ENCODE measurements at places on chromosomes 2 and 18.

GRCh38 chr18:50079571-50080295, 115.2 kb downstream of the MYO5B start:
- peak; percentile 71 for DNase-seq

GRCh38 chr2:14552818-14553217, 79.7 kb upstream of the LRATD1 start:
- no peak for DNase-seq

DNA sequence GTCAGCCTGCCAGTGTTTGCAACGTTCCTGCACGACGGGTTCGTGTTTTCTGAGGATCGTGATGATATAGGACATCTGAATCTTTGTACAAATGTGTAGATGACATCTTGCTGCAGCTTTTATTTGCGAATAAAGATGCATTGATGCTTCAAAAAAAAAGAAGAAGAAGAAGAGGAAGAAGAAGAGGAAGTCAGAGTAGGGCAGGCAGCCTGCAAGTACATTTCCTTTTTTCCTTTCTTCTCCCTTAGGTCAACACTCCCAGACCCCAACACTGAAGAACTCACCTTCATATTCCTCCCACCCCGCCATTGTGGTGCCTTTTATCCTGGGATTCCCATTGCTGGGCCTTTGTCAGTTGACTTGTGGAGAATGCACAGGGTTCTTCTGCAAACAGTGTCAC, 91.5 kb downstream of the FHOD3 start:
- no peak for DNase-seq

DNA sequence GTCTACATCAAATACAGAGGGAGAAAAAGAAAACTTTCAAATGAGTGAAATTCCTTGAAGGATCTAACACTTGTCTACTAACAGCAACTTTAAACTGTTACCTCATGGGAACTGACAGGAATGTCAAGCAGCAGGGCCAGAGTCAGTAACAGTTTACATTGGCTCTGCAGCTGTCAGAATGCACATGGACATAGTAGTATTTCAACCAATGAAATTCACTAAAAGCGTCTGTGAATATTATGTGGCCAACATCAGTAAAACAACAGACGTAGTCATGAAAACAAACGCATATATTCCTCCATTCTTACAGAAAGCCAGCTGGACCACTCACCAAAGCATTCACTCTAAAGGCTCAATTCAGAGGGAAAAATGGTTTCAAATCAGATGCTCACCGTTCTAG, 79.3 kb upstream of the RNU4ATAC start:
- no peak for DNase-seq

DNA sequence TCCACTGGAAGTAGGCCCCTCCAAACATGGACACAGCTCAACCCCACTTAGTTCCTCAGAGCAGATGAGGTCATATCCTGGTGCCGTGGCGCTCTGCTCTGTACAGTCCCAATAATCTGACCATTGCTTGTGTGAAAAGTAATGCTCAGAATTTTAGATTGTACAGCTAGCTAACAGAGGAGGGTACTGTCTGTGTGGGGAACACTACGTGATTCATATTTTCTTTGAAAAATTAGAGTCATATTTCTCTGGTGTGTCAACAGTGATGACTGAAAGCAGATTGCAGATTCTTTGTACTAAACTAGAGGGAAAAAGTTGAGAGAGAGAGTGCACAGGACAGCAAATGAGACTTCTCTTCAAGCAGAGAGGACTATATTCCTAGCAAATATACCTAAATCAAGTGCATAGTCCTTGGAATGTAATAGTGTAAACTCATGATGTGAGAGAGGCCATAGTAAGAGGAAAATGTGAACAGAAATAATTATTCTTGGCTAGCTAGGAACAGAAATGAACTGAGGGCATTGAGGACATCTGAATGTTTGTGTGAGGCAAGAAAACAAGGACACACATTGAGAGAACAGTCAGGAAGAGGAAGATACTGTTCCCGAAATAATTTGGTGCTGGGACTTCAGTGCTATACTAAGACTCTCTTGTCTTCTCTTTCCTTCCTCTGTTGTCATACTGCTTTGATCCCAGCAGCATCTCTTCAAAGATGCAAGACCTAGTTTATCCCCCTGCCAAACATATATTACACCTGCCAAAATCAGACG, 157.0 kb upstream of the RND3 start:
- DNase-seq = no peak

DNA sequence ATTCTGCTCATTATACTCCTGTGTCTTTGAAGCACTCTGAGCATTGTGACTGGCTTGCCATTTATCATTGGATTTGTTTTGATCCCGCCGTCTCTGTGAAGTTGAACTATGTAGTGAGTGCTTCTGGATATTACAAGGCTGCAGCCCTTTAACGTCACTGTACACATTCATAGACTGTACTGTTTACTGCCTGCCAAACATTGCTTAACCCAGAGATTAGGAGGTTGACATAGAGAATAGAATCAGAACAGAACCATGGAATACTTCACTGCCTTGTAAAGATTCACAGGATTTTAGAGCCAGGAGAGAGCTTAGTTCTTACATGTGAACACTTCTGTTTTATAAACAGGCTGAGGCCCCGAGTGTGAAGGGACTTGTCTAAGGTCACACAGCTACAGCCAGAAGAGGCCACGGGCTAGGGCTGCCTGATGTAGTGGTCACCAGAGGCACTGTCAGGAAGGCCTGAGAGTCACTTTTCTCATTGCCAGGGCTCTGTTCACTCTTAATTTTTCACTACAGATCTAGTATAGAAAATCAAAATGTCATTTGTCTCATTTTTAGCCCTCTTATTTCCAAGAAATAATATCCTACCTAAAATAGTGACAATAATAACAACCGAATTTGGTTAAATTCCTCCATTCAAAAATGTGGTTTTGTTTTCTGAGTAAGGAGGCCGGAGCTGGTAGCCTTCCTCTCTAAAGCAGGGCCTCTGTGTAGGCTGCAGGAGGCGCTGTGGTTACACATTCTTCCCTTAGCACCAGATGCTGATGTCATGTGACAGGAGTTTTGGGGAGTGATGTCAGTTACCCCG, 87.9 kb downstream of the UGGT1 start:
- DNase-seq = peak; percentile 44

DNA sequence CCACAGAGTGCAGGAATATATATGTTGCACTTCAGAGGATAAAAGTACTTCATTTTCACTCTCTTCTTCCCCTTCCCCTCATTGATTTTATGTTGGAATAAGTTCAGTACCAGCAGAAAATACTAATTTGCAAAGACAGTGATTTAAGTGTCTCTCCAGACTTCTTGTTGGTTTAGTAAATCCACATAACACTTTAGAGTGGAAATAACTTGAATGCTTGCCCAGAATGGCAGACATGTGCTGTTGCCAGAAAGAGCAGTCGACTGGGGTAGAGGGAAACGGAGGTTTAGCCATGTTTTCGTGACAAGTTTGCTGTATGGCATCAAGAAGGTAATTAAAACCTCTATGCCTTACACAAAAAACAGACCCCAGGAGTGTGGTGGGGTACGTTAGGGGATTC, 246.0 kb upstream of the CXCR4 start:
- no peak for DNase-seq

DNA sequence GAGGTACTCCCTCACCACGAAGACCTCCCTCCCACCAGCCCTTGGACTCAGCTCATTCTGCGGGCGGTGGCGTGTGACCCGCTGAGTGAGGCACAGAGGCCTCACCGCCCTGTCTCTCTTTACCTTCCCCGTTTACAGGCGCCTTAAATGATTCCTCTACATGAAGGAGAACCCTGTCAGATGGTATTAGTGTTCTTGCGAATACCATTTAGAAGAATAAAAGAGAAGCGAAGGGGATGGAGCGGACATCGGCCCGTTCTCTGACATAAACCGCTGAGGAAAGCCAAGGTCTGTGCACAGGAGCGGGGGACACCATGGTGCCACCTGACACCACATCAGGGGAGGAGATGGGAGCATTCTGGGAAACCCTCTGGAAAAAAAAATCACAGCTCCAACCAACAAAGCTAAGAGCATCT, 179.8 kb downstream of the HDAC4 start:
- DNase-seq = no peak
